HEK293T (cell line): ENCODE measurements at places on chromosomes 7 and 10.

DNA sequence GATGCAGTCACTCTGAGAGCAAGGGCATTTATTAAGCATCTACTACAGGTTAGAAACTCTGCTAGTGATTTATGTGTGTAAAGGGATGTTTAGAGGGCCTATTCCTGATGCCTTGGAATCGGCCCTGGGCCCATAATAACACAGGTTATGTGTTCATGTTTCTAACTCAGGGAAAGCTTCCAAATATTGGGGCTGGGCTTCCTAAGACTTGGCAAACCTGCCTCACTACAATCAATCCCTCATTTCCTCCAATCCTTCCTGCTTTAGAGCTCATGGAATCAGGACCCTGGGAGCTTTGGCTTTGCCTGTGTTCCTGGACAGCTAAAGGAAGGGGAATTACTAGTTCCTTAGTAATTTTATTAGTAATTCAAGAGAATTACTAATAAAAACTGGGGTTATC lies 148.8 kb downstream of the HIBADH start:
- no peak for DNase-seq

DNA sequence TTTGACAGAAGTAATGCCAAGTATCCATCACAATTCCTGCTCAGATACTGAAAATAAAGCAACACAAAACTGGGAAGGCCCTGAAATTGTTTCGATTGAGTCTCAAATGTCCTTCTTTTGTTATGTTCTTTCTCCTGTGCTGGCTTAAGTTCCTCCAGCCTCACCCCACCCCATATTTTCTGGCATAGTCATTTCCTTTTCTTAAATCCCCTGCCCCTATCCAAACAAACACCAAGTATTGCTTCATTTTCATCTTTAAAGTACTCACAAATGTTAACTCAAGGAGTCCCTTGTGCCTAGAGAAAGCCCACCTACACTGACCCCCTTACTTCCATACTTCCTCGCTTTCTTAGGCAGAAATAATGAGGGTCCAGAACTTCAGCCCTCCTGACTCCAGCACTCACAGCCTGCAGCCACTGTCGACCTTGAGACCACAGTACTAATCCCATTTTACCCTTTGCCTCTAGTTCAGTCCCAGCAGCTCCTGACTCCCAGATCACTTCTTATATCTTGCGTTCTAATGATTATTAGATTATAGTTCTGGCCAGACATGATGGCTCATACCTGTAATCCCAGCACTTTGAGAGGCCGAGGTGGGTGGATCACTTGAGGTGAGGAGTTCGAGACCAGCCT lies 73.2 kb upstream of the ST8SIA6 start:
- DNase-seq, result no peak

GRCh38 chr10:91006001-91006751 lies 85.3 kb upstream of the ANKRD1 start:
- peak; percentile 68 for DNase-seq

DNA sequence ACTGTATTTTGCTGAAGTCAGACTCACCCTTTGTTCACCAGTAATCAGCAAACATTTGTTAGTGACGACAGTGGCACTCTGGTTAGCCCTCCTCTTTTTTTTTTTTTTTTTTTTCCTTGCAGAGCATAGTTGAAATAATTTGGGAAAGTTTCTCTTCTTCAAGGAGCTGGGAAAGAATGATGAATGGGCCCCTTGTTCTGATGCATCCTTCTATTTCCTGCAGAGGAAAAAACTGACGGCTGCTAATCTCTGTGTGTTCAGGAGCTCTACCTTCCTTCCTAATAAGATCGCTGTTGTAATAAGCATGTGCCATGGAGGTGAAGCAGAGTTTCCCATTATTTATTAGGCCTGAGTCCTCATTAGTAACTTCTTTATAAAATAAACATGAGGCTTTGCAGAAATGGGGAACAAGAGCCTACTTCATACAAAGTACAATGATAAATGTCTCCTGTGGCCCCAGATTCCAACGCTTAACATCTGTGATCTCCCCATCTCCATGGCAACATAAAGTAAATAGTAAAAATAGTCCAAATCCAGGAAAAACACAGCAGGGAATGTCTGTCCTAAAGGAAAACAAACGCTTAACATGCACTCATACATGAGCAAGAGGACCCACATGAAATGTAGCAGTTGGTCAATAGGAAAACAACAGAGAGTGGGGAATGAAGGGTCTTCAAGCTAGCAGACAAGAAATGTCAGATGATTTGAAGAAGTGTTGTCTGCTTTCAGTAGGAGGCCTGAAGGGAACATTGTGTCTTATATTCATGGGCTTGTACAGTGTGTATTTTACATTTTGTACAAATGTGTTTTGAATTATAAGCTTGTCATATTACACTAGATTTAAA lies 59.1 kb upstream of the CALD1 start:
- DNase-seq, result no peak

- DNase-seq, result no peak
Observed at GRCh38 chr7:127114742-127115265, 137.9 kb downstream of the GRM8 start.

DNA sequence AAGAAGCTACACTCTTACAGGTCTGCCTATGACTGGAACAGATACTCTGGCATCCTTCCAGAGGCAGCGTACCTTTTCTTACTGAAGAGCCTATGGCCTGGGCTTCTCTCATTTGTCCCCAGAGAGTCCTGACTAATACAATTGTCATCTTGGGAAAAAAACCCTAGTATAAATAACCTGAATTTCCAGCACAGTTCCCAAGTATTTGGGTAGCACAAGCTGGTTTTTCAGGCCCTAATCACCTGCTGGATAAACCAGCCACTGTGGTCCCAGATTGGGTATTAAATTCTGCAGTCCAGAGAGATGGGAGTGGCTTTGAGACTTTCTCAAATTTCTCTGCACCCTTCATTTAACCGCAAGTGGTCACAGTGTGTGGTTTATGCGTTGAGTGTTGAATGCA lies 186.8 kb upstream of the NEBL start:
- no peak for DNase-seq

GRCh38 chr7:87495366-87495765 lies 19.9 kb upstream of the ABCB4 start:
- no peak for DNase-seq

DNA sequence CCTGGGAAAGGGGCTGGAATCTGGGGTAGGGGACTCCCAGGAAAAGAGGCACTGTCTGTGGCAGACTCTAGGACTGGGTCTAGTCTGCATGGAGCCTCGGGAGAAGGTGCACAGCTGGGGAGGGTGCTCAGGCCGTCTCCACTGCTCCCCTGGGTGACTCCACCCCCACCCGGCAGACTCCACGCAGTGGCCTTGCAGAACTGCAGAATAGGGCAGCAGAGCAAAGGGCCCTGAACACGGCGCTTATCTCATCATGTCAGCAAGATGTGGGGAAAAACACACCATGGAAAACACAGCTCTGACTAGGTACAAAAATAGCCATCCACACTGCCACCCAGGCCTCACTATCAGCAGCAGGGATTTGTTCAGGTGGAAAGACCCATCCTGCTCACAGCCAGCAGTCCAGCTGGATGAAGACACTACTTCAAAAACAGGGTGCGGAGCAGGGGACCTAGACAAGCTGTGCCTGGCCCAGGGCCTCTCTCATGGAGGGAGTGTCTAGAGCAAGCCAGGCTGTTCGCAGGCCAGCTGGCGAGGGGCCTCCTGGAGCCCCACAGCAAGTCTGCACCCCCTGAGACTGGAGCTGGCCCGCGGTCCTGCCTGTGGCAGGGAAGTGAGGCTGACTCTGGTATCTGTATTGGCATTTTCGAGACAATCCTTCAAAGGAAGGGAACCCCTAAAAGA lies 11.7 kb downstream of the MAT1A start:
- no peak for DNase-seq

DNA sequence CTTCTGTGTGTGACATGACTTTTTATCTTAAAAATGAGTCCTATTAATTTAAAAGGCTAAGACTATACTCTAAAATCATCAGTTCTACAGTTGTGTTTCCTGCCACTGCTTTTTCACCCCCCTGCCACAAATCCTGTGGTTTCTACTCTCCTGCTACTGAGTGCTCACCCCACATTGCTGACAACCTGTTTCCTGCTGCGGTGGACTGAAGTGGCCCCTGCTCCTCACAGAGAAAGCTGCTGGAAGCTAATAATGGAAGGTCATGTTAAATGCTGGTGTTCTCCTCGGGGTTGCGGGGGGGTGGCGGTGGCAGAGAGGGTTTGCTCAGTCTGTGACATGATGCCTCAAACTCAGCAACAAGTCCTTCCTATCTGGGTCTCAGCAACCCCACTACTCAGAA lies 113.2 kb upstream of the INHBA start:
- DNase-seq, result no peak

DNA sequence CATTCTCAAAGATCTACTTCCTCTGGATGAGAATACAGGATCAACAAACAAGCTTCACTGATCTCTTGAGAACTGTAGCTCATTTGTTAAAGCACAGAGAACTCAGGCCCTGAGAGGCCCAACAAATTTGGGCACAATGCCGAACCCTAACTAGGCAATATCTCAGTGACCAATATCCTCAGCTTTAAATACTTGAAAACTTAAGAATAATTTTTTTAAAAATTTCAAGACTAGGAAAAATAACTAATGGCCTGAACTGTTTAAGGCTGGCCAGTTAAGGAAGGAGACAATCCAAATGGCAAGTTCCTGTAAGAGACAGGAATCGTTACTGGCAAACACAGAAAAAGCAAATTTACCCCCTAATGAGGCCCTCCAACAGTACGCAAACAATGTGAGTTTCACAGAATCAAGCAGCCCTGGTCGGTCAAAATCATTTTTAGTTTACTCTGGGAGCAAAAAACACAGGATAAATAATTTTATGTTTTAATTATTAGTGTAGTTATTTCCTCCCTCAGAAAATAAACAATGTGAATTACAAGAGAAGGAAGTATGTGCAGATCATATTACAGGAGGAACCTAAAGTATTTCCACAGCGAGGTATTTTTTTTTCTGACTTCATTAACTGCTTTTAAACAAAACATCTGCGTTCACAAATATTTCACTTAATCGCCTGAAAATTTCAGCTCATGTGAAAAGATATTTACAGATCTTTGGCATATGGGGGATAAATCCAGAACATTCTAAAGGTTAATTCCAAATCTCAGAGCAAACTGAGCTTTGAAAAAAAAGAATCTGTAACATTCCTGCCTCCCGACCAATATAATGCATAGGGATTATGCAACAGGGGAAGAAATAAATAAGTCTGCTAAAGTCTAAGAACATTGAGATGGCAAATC lies 39.5 kb downstream of the NT5C2 start:
- DNase-seq, result no peak

DNA sequence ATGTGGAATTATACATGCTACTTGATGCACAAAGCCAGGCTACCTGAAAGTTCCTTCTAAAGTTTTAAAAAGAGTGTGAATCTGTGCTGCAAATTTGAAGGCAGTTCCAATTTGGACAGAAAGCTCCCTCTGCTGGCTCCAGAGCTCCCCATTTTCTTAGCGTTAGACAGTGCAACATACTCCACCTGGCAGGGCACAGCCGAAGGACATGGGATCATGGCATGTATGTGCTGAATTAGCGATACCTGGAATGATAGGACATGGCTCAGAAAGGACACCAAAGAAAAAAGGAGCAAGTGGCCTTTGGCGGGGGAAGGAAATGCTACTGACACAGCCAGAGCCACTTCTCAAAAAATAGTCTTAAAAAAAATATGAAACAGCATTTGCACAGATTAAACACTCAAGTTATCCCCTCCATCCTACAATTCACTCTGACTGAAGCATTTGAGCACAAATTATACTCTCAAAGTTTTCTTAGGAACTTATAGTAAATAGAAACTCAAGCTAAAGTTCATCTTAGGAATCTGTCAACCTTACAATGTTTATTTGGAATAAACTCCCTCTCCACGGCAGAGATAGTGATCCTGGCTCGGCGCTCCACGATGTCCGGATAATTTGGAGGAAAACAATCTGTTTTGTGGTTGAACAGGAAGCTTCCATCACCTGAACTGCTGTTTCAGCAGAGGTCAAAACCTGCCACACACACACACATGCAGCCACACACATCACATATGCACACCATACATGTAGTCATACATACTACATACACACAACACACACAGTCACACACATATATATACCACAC lies 80.0 kb downstream of the C7orf25 start:
- DNase-seq, result peak; percentile 56

GRCh38 chr10:72727130-72727529 lies 35.2 kb downstream of the MCU start:
- DNase-seq, result no peak

GRCh38 chr10:132981173-132981555 lies 38.8 kb upstream of the CFAP46 start:
- DNase-seq, result no peak

GRCh38 chr10:60896033-60896432 lies 48.0 kb downstream of the RHOBTB1 start:
- no peak for DNase-seq

DNA sequence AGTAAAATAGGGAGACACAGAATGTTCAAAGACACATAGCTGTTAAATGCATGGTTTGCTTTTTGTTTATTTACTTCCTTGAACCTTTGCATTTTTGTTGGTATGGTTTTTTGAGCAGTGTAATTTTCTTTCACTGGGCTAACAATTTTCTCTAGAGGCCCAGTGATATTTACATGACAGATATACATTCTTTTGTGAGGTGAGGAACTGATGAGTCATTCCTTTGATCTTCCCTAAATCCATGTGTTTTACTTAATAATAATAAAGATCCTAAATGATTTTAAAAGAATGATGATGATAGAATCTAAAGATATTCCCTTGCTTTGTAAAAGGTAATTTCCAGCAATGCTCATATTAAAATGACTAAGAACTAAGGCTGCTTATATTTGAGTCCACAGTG lies 188.5 kb upstream of the ANK3 start:
- no peak for DNase-seq

DNA sequence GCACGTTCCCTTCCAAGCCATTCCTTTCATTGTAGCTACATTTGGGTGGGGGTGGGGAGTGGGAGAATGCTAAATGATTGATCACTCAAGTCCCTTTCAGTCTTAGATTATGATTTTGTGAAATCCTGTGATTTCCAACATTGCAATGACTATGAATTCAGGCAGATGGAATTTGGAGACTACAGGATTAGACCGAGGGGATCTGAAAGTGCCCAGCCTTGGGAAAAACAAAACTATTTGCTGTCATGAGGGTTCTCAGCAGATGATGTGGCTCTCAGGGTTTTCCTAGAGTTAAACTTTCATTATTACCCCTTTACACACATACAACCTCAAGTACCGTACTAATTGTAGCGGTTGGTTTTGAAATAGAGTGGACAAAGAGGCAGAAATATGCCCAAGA lies 4.7 kb downstream of the MACROH2A2 start:
- DNase-seq, result no peak

GRCh38 chr10:3654496-3654895 lies 130.5 kb downstream of the KLF6 start:
- no peak for DNase-seq

- peak; percentile 59 for DNase-seq
Observed at GRCh38 chr10:99711129-99711719, 20.7 kb downstream of the COX15 start.

- DNase-seq, result no peak
Observed at GRCh38 chr10:103175580-103176285, 17.3 kb downstream of the NT5C2 start.

- peak; percentile 63 for DNase-seq
Observed at GRCh38 chr10:131242007-131242406, 69.5 kb downstream of the TCERG1L start.
